ENCODE measurements at places on chromosomes 2 and 18.

- no peak for DNase-seq
Observed at GRCh38 chr2:131488306-131489205, 3.6 kb downstream of the MZT2A start.

DNA sequence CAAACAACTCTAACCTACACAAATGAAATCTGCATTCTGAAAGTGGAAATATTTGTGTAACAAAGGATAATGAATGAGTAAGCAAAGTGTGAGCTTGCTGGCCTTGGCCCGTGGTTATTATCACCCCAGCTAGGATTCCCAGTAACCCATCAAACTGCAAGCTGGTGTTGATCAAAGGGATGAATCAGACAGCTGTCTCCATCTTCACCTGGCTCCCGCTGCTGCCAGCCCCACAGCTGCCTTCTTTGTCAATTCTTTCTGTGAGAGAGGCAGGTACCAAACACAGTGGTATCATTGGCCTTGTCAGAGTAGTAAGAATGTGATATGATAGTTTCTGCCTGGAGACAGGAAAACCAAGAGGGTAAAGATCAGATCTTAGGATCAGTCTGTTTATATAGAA is 25.2 kb upstream of the RGPD4 start:
- no peak for DNase-seq

- DNase-seq = no peak
Observed at GRCh38 chr2:144505245-144505831, 14.6 kb downstream of the ZEB2 start.

DNA sequence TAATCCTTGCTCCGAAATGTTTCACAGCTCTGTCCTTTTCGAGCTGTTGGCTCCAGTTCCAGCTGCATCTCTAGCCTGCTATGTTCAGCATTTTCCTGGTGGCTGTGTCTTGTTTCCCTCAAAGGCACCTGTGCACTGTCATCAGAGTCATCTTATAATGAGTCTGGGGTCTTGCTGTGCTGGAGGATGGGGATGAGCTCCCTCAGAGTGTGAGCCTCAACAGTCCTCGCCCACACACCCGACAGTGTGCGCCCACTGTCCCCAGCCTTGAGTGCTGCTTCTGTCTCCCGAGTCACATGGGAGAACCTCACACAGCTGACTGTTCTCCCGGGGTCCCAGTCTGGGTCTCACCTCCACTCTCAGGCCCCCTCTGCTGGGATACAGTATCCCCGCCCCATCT is 25.4 kb downstream of the SPP2 start:
- no peak for DNase-seq

GRCh38 chr2:147365622-147366021 is 479.2 kb upstream of the ACVR2A start:
- DNase-seq = no peak

DNA sequence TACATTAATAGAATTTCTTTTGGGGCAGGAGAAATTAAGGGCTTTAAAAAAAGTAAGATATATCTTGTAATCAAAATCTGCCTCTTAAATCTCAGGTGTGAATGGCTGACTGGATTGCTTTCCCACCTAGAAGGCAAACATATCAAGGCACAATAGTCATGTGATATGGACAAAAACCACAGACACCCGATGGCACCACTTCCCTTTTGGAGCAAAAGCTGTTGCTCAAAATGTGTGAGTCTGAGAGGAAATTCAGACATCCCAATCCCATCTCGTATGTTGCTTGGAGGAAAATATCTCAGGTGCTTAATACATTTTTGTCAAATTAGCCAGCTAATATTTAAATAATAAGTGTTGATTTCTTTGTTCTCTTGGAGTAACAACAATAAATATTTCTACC is 120.7 kb downstream of the KCNF1 start:
- DNase-seq = peak; percentile 25

DNA sequence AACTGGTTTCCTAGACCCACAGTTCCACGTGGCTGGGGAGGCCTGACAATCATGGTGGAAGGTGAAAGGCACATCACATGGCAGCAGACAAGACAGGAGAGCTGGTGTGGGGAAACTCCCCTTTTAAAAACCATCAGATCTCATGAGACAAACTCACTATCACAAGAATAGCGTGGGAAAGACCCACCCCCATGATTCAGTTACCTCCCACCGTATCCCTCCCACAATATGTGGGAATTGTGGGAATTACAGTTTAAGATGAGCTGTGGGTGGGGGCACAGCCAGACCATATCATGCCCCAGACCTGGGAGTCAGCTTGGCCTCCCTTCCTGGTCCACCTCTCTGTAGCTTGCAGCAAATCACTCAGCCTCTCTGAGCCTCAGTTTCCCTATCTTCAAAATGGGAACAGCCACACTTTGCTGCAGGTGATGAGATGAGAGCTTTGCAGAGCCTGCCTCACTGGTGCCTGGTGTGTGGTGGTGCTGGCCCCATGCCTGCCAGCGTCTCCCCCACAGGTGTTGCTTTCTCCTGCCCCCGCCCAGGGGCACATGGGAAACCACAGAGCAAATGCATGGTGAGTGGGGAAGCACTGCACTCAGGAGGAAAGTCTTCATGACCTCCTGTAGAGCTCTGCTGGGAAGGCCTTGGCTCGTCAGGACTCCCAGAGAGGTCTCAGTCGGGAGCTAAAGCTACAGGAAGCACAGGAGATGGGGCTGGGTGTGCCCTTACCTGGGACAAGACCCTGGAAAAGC is 31.1 kb downstream of the GREB1 start:
- peak; percentile 74 for DNase-seq

GRCh38 chr2:53724536-53724935 is 43.1 kb upstream of the CHAC2 start:
- DNase-seq = no peak

- peak; percentile 80 for DNase-seq
Observed at GRCh38 chr2:42835577-42836371, 43.4 kb upstream of the HAAO start.

DNA sequence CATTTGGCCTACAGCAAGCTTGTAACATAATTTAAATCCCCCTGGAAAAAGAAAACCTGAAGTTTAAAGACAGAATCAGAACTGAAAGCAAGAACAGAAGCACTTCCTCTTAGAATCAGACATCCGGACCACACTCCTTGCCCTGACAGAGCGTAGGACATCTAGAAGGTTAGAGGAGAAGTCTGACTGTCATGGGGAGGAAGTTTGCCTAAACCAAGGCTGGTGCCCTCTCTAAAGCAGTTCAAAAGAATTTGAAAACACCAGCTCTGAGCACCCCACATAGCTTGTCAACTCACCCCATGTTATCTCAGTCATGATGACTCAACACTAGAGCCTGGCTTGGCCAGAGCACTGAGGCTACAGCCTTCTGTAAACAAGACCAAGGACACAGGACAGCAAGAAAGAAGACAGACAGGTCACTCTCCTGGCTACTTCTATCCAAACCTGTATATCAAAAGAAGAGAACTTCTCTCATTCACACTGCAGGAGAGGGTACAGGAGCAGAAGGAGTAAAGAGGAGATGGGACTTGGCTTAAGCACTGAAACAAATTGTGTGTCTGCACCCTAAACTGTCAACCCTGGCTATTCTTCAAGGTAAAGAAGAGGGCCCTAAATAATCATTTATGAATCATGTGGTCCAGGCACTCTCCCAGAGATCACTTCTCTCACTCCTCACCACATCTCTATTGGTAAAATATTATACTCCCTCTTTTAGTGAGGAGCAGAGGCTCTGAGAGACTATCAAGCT is 198.6 kb downstream of the MEMO1 start:
- peak; percentile 60 for DNase-seq

DNA sequence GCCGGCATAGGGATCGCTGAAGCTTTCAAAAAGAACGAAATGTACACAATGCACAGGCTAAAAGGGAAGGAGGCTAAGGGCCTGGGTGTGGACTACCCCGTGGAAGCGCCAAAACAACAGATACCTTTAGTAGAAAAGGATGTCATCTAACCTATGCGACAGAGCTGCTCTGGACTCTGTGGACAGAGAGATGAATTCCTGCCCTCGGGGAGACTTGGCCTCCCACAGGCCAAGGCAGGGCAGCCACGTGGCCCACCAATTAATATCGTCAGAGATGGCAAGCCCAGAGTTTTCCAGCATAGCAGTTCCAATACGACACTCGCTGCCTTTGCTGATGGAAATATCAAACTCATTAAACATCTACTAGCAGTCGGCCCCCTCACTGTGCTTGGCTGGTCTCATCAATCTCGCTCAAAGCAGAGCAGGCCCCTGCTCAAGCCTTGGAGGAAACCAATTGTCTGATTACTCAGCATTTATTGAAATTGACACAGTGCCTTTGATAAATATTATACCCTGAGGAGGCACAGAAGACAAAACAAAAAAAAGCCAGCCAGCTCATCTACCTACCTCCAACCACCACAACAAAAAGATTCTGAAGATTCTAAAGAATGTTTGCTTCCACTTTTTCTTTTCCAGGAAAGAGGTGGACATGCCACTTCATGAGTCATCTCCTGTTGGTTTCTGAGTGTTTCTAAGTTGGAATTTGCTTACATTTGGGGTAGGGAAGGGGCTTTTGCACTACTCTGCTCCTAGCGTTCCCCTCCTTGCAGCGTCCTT is 79.0 kb upstream of the ACAA2 start:
- DNase-seq = no peak

- DNase-seq = no peak
Observed at GRCh38 chr2:128322715-128323554, 4.3 kb upstream of the HS6ST1 start.

GRCh38 chr18:45059695-45060094 is 379.0 kb downstream of the SETBP1 start:
- DNase-seq = peak; percentile 62

DNA sequence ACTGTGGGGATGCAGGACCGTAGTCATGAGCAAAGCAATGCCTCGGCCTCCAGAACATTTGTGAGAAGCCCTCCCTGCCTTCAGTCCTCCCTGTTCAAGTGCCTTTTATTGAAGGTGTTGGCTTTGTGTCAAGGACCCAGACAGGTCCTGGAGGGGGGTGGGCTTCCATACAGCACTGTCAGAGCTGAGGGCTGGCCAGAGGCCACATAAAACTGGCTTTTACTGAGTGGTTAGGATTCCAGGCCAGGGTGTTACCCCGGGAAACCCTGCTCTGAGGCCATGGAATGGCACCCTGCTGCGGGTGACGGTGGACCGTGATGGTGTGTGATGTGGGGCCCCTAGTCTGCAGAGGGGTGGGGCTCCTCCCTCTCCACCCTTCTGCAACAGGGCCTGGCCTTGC is 41.6 kb downstream of the TOGARAM2 start:
- DNase-seq = no peak

DNA sequence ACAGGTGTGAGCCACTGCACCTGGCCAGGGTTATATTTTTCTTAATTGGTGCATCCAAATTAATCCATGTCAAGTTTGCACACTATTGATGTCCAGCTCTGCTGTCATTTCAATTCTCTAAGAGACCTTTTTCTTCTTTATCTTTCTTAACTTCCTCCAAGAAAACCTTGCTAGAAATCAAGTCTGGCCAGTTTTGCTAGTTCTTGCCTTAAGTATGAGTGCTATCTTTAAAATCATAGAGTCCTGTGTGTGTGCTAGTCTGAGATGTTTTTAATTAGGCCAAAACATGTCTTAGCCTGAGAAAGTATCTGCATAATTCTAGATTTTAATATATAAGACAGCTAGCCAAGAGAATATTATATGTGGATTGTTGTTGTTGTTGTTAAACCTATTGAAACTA is 56.2 kb upstream of the SLC39A10 start:
- DNase-seq = no peak

DNA sequence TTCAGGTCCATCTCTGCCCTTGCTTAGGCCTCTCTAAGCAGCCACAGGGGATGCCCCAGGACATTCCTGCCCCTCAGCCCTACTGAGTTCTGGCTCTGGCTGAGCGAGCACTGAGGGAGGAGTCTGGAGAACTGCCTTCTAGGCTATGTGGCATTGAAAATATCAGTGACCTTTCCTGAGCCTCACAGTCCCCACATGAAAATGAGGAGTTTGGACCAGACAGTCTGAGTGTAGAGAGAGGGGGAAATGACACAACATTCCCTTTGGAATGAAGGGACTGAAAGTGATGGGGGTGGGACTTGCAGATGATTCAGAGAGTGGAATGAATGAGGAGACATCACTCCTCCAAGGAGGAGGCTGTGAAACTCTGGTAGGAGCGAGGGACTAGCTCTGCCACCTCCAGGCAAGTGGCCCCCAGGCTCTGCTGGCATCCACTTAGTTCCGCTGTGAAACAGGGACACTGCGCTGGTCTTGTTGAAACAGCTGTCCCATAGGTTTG is 8.0 kb downstream of the TNS1 start:
- DNase-seq = no peak

GRCh38 chr2:230181195-230181594 is 38.6 kb downstream of the SP110 start:
- no peak for DNase-seq

DNA sequence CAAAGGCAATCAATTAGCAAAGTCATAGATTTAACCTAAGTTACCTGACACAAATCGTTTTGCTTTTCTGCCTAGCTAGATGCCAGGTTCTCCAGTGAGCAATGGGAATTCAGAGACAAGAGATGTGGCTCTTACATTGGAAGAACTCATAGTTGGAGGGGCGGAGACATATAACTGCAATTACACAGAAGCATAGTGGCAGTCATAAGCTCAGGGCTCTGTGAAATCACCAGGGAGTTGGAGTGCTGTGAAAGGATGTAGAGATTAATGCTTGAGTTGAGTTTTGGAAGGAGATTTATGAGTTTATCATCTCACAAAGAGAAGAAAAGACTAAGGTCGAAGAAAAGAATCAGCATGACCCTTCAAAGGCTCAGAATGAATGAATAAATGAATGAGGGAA is 457.2 kb upstream of the TRIB2 start:
- DNase-seq = no peak

GRCh38 chr2:148853458-148853857 is 21.6 kb upstream of the KIF5C start:
- DNase-seq = no peak

Measured in inflammatory macrophage treated with lipopolysaccharide for 1 hour (primary cell).